Activated T-helper 1 cell treated with anti-CD3 and anti-CD28 coated beads, Interleukin-12 subunit alpha, Interleukin-12 subunit beta, Interleukin-2, Interleukin-4 antibody, amounts not matched to agents 30 ng/mL and 10 ng/mL and 1 ng/mL, durations not matched to agents 14 hours and 24 hours and 36 hours (primary cell): ENCODE measurements at places on chromosomes 11 and 22. TPM values are rescaled to one million over a fixed set of nuclear protein-coding genes. Genes with fewer than 3 reads are reported as not detected.
A peak's percentile ranks its signal among the peaks of the same experiment; 100 is the strongest.

DNA sequence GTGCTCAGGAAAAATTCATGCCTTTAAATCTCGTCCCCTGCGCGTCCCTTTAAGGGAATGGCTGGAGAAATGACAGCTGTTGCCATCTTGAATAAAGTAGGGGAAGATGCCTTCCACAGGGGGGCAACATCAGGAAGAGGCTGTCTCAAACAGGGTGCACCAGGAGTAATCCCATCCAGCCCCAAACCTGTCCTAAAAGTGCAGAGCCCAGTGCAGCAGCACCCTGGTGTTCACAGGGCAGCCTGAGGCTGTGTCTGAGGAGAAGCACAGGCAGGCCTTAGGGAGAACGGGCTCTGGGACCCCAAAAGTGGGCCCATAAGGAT is 10.8 kb upstream of the C11orf96 start:
- no peak for DNase-seq

Gene MRGPRG
- not detected in 2 replicates for total RNA-seq

DNA sequence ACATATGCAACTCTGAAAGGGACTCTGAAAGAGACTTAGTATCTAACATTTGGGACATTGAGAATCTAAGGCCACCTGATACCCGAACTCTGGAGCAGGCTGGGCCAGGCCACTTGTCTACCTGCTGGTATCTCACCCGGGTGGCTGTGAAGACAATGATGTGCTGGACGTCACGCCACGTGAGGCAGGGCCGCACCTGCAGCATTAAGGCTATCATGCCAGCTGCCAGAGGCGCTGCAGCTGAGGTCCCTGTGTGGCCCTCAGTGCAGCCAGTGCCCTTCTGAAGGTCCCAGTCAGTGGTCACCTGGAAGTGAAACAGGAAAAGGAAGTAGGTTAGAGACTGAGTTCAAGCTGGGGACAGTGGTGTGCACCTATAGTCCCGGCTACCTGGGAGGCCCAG is 12.4 kb downstream of the PCSK7 start:
- DNase-seq: no peak

Gene C11orf16
- total RNA-seq: not detected in 2 replicates

- no peak for DNase-seq
These were observed 11.8 kb upstream of the THY1 start for GRCh38 chr11:119434591-119435330.

GRCh38 chr11:128947773-128948172 is 5.1 kb upstream of the TP53AIP1 start:
- no peak for DNase-seq

- no peak for DNase-seq
These were observed 29.8 kb upstream of the TMEM135 start for GRCh38 chr11:87007963-87008362.

DNA sequence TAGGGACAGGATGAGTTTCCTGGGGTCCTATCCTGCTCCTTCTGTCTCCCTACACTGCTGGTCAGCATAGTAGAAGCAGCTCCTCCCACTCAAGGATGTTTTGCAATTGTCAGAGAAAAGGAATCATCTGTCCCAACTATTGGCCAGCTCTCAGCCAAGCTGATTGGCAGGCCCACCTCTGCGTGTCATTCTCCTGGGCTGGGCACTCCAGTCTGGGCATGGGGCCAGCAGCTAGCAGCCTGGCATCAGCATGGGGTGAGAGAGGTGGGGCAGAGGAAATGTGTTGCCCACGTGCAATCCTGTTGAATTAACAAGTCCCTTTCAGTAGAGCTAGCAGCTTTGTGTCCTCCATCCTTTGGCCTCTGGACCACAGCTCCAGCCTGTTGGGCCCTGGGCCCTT is 14.1 kb downstream of the ANKK1 start:
- DNase-seq: no peak

- no peak for DNase-seq
These were observed 110.2 kb downstream of the SWAP70 start for GRCh38 chr11:9774109-9774508.

- no peak for DNase-seq
These were observed 10.4 kb upstream of the WNT11 start for GRCh38 chr11:76216536-76217325.

DNA sequence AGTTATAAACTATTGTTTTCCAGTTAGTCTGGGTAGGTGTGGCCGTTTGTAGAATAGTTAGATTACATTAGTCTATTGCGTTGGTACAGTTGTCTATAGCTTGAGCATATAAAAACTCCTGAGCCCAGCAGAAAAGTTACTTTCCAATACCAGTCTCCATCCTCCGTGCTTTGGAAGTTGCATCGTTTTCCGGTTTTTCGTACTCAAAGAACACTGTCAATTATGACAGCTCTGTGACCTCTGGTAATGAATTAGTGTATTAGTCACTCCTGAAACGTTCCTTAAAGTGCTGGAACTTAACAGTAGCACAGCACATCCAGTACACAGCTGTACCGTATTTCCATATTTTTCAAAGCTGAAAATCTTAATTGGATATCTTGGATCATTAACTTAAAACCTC is 808 bp upstream of the MSANTD2 start:
- no peak for DNase-seq

DNA sequence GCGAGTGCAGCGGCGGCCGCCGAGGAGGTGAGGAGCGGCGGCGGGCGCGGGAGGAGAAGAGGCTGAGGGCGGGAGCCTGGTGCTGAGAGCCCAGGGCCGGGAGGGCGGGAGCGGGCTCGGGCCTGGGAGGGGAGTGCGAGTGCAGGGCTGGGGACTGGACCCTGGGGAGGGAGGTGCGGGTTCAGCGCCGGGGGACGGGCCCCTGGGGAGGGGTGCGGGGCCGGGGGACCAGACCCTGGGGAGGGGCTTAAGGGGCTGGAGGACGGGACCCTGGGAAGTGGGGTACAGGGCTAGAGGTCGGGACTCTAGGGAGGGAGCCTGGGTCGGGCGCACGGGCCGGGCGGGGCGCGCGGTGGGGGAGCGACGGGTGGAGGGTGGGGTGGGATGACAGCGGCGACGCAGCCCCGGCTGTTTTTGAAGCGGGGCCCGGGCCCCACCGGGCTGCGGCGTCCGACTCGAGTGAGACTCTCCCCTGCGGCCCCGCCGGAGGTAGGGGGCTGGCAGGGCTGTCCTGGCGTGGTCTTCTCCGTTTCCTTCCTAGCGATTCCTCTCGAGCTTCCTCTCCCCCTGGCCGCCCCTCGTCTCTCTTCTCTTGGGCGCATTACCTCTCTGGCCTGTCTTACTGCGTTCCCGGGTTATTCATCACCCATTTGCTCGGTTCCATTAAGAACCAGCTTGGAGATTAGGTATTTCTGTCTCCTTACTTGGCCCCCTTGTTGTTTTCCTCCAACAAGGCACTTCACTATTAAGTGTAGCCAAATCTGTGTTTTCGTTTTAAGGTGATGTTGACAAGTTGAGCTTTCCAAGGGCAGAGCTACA is 754 bp downstream of the NUP50 start:
- DNase-seq: peak; percentile 12

Gene SCT
- total RNA-seq: not detected in 2 replicates

GRCh38 chr22:38222797-38223119 is 21.0 kb downstream of the MAFF start:
- no peak for DNase-seq

Gene PAMR1
- not detected in 2 replicates for total RNA-seq

Gene UPK2
- total RNA-seq: not detected in 2 replicates

Gene PHOX2A
- total RNA-seq: not detected in 2 replicates

Gene OR8A1
- not detected in 2 replicates for total RNA-seq
